ENCODE measurements at places on chromosomes 3 and 15.

DNA sequence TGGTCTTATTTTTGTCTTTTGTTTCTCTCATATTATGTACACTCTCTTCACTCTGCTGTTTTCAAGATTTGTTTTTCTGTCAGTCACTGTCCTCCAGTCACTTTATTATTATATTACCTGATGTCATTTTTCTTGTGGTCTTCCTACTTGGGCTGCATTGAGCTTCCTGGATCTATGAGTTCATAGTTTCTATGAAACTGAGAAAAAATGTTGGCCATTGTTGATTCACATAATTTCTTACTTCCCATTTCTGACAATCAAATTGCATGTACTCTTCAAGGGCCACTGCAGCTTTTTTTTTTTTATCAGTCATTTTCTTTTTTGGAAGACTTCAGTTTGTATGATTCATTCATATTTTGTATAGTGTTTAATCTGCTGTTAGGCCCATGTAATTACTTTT, 1180.6 kb upstream of the GBE1 start:
- no peak for DNase-seq

DNA sequence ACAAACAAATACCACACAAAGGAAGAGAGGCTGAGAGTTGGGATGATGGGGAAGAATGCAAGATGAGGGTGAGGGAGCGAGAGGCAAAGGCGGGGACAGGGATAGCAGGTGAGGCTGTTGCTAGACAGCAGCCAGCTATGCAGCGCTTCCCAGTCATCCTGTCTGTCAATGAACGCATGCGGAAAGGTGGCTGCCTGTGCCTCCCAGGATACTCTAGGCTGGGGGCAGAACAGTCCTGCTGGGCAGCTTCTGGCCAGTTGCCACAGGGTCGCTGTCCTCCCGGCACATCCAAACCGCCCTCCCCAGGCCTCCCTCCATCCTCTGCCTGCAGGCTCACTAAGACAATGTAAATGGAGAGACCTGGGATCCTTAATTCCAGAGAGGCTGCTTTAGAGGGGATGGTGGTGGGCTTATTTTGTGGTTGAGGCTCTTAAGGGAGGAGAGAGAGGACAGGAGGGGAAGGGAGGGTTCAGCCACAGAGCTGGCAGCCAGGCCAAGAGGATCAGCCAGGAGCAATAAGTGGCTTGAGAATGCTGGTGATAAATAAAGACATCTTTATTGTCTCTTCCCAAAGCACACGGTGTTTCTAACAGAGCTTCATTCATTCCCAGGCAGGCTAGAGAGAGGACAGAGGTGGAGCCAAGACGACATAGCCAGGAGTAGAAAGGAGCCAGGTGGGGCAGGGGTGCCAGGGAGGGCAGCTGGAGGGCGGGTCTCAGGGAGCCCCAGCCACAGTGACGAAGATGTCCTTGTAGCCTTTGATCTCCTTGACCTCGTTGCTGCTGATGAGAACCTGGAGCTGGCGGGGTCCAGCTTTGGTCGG, 9.2 kb upstream of the TGM5 start:
- DNase-seq: no peak

GRCh38 chr15:101710806-101711205, 13.5 kb downstream of the TARS3 start:
- DNase-seq: no peak

DNA sequence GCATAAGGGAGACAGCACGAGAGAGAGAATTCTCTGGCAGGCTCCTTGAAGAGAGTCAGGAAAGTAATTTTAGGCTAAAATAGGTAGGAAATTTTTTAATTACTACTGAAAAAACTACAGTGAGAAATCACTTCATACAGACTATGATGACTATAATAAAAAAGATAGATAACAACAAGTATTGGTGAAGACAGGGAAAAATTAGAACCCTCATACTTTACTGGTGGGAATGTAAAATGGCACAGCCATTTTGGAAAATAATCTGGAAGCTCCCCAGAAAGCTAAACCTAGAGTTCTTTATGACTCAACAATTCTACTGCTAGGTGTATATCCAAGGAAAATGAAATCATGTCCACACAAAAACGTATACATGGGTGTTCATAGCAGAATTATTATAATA, 2.1 kb upstream of the HDC start:
- no peak for DNase-seq

DNA sequence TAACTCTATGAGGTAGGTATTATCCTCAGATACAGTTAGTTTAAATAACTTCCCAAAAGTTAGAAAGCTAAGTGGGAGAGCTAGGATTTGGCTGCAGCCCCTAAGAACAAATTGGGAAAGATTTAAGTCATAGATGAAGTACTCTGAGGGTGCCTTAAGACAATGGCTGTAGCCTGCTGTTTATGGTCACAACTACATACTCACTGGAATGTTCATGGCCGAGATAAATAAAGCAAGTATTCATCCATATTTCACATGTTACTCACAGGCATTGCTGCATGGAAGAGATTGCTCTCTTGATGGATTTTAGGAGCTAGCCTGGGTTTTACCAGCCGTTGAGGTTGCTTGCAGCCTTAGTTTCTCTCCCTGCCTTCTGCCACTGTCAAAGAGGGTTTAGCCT, 145.0 kb downstream of the CMSS1 start:
- no peak for DNase-seq

GRCh38 chr3:9976721-9977709, 9.6 kb downstream of the EMC3 start:
- no peak for DNase-seq

DNA sequence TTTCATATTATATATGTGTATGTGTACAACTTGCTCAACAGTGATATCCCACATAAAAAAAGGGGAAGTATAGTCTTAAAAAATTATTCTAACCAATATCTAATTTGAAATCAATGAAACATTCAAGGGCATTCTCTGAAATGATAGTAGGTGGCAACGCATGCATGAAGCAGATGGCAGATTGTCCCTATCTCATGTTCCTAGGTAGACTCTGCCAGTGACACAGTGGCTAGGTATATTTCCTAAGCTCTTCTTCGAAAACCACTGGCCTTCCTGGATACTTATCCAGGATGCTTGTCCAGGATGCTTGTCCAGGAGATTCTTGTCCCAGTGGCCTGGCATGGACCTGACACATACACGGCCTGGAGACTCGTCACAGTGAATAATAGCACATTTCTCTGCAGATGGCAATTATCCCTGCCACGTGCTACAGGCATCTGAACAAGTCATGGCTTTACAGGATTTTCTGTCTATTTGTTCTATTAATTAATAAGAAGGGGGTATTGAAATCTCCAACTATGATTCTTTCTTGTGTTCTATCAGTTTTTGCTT, 54.9 kb downstream of the OCA2 start:
- no peak for DNase-seq

- DNase-seq: no peak
Measured at GRCh38 chr3:94028093-94028837, at the start of gene STX19. TSS of gene STX19 (minus strand) at chr3:94028597. CDS start at chr3:94015269, 13,328 bp downstream.

DNA sequence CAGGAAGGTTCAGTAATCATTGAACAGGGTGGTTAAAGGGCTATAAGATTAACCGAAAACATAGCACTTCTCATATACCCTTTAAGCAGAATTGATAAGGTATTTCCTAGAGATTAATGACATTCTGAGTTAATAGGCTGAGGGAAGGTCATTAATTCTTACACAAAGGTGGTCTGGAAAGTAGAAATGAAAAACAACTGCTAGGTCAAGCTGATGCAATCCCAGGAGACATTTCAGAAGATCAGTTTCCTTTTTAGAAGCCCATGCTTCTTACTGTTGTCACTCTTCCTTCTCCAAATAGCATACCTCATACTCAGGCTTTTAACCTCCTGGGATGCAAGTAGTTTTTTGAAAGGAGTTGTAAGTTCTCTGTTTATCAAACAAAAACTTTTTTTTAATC, 8.8 kb downstream of the FILIP1L start:
- DNase-seq: no peak

GRCh38 chr3:46369151-46369550, 1.6 kb upstream of the CCR5 start:
- no peak for DNase-seq

DNA sequence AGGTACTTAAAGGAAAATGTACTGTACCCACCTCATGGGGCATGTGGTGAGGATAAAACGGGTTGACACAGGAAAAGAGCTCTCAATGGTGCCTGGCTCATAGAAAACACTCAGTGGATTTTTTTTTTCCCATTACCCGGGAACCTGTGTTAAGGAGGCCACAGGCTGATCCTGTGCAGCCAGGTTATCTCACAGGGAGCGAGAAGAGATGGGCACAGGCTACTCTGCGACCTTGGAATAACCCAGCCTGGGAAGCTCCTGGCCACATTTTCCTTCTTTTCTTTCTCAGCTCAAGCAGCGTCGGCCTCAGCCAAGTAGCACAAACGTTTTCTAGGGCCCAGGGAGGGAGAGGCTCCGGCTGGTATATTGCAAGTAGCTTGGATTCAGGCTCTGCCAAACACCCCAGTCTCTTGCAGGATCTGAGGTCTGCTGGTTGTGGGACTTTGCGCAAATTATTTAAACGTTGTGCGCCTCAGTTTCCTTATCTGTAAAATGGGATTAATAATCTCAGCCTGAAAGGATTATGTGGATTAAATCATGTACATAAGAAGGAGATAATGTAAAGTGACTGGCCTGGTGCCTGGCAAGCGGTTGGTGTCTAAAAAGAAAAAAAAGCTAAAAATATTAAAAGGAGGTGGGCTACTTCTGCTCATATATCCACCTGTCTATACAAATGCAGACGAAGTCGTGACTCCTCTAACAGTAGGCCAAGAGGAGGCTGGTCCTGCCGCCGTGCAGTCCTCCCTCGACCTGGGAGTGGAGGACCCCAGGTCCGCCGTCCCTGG, 2.2 kb downstream of the FURIN start:
- no peak for DNase-seq

DNA sequence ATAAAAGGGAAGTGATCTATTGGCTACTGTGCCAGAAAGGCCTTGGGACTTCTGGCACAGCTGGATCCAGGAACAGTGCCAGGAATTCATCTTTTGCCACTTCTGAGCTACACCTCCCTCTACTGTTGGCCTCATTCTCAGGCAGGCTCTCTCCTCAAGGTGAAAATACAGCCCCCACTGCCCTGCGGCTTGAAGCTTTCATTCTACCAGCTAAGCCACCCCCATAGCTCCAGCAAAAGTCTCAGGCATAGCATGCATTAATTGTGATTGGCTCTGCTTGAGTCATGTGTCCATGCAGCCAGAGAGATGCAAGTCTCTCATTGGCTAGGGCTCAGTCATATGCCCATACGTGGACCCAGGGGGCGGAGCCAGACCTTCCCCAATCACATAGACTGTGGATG, 142.4 kb downstream of the TPRA1 start:
- peak; percentile 2 for DNase-seq

GRCh38 chr3:54819946-54820345, 107.9 kb downstream of the LRTM1 start:
- DNase-seq: no peak

DNA sequence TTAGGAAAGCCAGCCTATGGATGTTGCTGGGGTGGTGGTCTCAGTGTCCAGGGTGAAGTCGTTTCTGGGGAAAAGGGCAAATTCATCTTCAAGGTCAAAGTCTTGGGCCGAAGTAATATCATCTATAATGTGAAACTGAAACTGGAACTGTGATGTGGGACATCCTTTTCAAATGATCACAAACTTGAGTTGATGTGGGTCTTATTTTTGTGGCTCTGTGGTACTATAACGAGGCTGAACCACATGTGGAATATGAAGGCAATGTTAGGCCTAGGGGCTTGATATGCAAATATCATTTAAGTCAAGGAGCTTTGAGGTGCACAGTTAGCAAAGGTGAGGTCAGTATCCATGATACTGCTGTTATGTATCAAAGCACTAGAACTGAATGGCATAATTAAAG, 1.5 kb upstream of the CD200R1L start:
- DNase-seq: no peak

DNA sequence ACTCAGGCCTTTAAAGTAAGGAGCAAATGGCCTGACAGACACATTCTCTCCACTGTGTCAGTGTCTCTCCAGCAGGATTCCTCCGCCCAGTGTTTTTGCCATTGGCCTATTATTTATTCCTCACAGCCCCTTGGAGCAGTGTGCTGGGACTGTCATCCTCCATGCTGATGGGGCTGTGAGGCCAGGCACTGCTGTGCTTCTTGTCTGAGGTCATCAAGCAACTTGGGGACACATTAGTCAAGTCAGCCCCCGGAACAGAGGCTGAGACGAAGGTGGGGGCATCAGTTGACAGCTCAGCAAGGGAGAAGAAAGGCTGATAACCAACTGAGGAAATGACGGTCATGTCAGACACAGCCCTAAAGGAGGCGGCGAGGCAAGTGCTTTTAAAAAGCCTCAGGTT, 67.4 kb downstream of the XXYLT1 start:
- DNase-seq: no peak

DNA sequence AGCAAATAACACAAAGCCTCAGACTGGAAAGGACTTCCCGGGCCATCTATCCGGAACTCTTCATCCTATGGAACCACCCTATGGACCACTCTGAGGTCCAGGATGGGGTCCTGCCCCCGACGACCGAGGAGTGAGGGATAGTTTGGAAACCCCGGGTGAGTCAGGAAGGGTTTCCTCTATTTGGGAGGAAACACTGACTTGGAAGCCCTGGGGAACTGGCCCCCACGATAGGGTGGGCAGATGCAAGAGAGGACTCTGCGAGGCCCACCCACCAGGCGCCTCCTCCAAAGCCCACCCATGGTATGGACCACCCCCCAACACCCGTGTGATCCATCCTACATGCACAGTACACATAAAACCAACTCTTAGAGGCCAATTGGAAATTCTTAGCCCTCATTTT, 69.4 kb downstream of the CPN2 start:
- no peak for DNase-seq

GRCh38 chr3:187277129-187277462, 14.4 kb downstream of the MASP1 start:
- DNase-seq: no peak

GRCh38 chr3:162721736-162722135, 1225.1 kb downstream of the OTOL1 start:
- DNase-seq: no peak

GRCh38 chr3:100891033-100891432, 102.2 kb downstream of the ABI3BP start:
- DNase-seq: no peak

GRCh38 chr15:59437817-59438624, at the start of gene FAM81A:
TSS of gene FAM81A (plus strand) at chr15:59438186. CDS start at chr15:59458627, 20,441 bp downstream.
- peak; percentile 80 for DNase-seq

GRCh38 chr3:14511623-14512280, 28.4 kb downstream of the GRIP2 start:
- peak; percentile 14 for DNase-seq

GRCh38 chr3:167992381-167992780, 103.3 kb downstream of the GOLIM4 start:
- no peak for DNase-seq

DNA sequence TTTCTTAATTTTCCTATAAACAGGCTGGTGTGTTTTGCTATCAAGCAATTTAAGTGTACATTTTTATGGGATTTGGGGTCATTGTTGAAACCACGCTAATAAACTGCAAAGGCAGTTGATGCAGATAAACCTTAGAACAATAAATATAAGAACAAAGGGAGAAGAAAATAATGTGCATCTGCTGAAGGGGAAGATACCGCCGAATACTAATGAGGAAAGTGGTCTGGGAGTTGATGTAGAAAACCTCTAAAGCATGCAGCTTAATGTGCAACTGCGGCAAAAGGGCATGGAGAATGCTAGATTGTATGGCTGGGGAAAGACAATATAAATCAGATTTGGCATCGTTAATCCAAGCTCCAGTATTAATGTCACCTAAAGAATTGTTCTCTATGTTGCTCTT, 29.8 kb upstream of the CHL1 start:
- no peak for DNase-seq

- DNase-seq: no peak
Measured at GRCh38 chr15:91627473-91628278, 225.8 kb upstream of the SLCO3A1 start.

- DNase-seq: no peak
Measured at GRCh38 chr3:139617672-139618268, 60.0 kb downstream of the NMNAT3 start.

- DNase-seq: no peak
Measured at GRCh38 chr3:152770296-152770695, 64.6 kb upstream of the P2RY1 start.

- DNase-seq: no peak
Measured at GRCh38 chr3:148221303-148221702, 476.4 kb upstream of the AGTR1 start.
